ENCODE measurements at places on chromosomes 11 and 22. TPM values are rescaled to one million over a fixed set of nuclear protein-coding genes. Genes with fewer than 3 reads are reported as not detected.

DNA sequence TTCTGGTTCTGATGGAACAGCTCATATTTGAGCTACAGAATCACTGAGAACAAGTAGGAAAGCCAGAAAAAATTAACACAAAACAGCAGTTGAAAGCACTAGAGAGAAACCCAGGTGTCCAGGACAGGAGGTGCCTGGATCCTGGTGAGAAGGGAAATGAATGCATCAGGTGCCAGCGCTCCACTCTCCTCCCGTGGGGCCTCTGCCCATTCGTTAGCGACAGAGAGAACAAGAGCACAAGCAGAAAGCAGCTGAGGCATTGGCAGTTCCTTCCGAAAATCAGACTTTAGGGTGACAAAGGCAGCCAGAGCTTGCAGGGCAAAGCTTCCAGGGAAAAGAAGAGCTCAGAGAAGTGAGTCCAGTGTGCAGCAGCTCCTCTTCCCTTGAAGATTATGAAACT is 20.0 kb upstream of the KRTAP5-7 start:
- no peaks in the 10 kb centered on the region for H3K36me3 ChIP-seq
- no peak for DNase-seq
- H3K27ac ChIP-seq: no peak overlapping the region
- no peak overlapping the region for H3K4me3 ChIP-seq
- H3K27me3 ChIP-seq: no peaks in the 10 kb centered on the region

GRCh38 chr11:17401841-17402240 is 13.4 kb upstream of the KCNJ11 start:
- H3K4me3 ChIP-seq: no peak overlapping the region
- H3K36me3 ChIP-seq: no peaks in the 10 kb centered on the region
- H3K4me1 ChIP-seq: no peaks in the 10 kb centered on the region
- DNase-seq: no peak
- no peak overlapping the region for H3K27ac ChIP-seq

- no peak overlapping the region for H3K4me3 ChIP-seq
- no peaks in the 10 kb centered on the region for H3K36me3 ChIP-seq
- no peaks in the 10 kb centered on the region for H3K4me1 ChIP-seq
- H3K27ac ChIP-seq: no peak overlapping the region
- H3K27me3 ChIP-seq: no peaks in the 10 kb centered on the region
Observed at GRCh38 chr11:60348116-60348515, 21.1 kb downstream of the MS4A6E start.

- H3K27me3 ChIP-seq: no peaks in the 10 kb centered on the region
- H3K27ac ChIP-seq: no peak overlapping the region
- no peak for DNase-seq
- no peaks in the 10 kb centered on the region for H3K36me3 ChIP-seq
- H3K4me3 ChIP-seq: no peak overlapping the region
Observed at GRCh38 chr11:6794639-6795038, 4.8 kb downstream of the OR6A2 start.

DNA sequence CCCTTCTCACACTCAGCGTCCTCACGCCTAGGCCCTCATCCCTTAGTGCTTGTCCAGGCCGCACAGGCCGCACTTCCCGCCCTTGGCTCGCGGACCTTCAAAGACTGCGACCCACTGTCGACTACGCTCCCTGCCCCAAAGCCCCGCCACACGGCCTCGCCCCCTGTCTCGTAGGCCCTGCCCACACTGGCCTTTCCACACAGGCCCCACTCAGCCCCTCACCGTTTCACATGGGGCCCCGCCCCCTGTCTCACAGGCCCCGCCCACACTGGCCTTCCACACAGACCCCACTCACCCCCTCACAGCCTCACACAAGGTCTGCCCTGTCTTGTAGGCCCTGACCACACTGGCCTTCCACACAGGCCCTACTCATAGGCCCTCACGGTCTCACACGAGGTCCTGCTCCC is 11.0 kb downstream of the NRXN2 start:
- peaks cover 4% of the 10 kb centered on the region for H3K36me3 ChIP-seq
- H3K4me3 ChIP-seq: no peak overlapping the region
- H3K4me1 ChIP-seq: peaks cover 15% of the 10 kb centered on the region
- peaks cover 92% of the 10 kb centered on the region for H3K27me3 ChIP-seq

GRCh38 chr11:19711911-19712280 is 741 bp upstream of the NAV2 start:
- no peaks in the 10 kb centered on the region for H3K27me3 ChIP-seq
- H3K27ac ChIP-seq: peak overlapping the region; percentile 91
- H3K4me1 ChIP-seq: peaks cover 36% of the 10 kb centered on the region

DNA sequence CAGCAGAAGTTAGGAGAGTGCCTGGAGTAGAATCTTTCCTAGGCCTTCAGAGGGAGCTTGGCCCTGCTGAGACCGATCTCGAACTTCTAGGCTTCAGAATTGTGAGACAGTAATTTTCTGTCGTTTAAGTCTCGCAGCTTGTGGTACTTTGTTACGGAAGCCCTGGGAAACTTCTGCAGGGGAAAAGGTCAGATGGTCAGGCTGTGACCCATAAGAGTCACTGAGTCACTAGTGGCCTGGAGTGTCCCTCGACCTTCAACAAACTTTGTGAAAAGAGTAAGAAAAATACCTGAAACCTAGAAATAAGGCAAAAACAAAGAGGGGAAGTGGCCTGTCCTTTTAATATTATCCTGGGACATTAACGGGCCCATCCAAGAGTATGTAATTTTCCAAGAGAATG is 34.6 kb downstream of the CSNK2A3 start:
- no peak overlapping the region for H3K4me3 ChIP-seq
- H3K27ac ChIP-seq: no peak overlapping the region
- no peaks in the 10 kb centered on the region for H3K36me3 ChIP-seq

- no peak for DNase-seq
- H3K36me3 ChIP-seq: no peaks in the 10 kb centered on the region
- H3K27me3 ChIP-seq: no peaks in the 10 kb centered on the region
- no peak overlapping the region for H3K4me3 ChIP-seq
- no peaks in the 10 kb centered on the region for H3K4me1 ChIP-seq
- H3K27ac ChIP-seq: no peak overlapping the region
Observed at GRCh38 chr11:126654886-126655806, 299.7 kb downstream of the ST3GAL4 start.

GRCh38 chr22:34294476-34294875 is 374.2 kb upstream of the LARGE1 start:
- no peak for DNase-seq
- no peaks in the 10 kb centered on the region for H3K4me1 ChIP-seq
- H3K27ac ChIP-seq: no peak overlapping the region
- no peaks in the 10 kb centered on the region for H3K27me3 ChIP-seq
- H3K4me3 ChIP-seq: no peak overlapping the region

SYT13 gene
- not detected for total RNA-seq

GSTT2B gene
- total RNA-seq: 17.0 TPM

TNNI2 gene
- not detected for total RNA-seq

Data from SJSA1 (cell line).